Neural crest cell (in vitro differentiated cells): ENCODE measurements at places on chromosomes 16 and 17. TPM values are rescaled to one million over a fixed set of nuclear protein-coding genes. Genes with fewer than 3 reads are reported as not detected.
A peak's percentile ranks its signal among the peaks of the same experiment; 100 is the strongest.

ABAT gene
- total RNA-seq = 35.2 and 36.5 TPM in 2 replicates

GAST gene
- not detected in 2 replicates for total RNA-seq

TPSD1 gene
- not detected in 2 replicates for total RNA-seq

CSH1 gene
- not detected in 2 replicates for total RNA-seq

DBNDD1 gene
- 4.9 and 5.6 TPM in 2 replicates for total RNA-seq

RILP gene
- 1.2 and 1.8 TPM in 2 replicates for total RNA-seq

NLRC3 gene
- total RNA-seq = 0.18 TPM in 1 of 2 replicates, not detected in the other

AIPL1 gene
- total RNA-seq = not detected in 2 replicates

AATK gene
- total RNA-seq = 6.0 and 6.7 TPM in 2 replicates

HAS3 gene
- total RNA-seq = 2.9 and 4.2 TPM in 2 replicates

RND2 gene
- 15.3 and 17.8 TPM in 2 replicates for total RNA-seq

NME4 gene
- total RNA-seq = 233 and 254 TPM in 2 replicates

DNA sequence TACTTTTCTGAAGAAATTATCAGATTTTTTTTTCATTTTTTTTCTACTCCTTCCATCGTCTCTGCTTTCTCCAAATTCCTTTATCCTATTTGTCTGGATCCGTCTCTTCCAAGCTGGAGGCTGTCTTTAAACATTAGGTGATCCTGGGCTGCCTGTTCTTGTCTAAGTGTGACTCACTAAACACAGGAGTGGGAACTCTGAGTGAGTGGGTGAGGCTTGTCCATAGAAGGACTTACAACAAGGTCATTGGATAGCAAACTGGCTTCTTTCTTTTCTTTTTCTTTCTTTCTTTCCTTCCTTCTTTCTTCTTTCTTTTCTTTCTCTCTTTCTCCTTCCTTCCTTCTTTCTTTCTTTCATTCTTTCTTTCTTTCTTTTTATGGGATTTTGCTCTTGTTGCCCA is 18.2 kb downstream of the ALOX15 start:
- no peak for DNase-seq

- no peak for DNase-seq
These were observed 8.1 kb downstream of the ARHGAP23 start for GRCh38 chr17:38436386-38436785.

- DNase-seq = no peak
These were observed 309.7 kb upstream of the DYNLRB2 start for GRCh38 chr16:80231121-80231520.

DNA sequence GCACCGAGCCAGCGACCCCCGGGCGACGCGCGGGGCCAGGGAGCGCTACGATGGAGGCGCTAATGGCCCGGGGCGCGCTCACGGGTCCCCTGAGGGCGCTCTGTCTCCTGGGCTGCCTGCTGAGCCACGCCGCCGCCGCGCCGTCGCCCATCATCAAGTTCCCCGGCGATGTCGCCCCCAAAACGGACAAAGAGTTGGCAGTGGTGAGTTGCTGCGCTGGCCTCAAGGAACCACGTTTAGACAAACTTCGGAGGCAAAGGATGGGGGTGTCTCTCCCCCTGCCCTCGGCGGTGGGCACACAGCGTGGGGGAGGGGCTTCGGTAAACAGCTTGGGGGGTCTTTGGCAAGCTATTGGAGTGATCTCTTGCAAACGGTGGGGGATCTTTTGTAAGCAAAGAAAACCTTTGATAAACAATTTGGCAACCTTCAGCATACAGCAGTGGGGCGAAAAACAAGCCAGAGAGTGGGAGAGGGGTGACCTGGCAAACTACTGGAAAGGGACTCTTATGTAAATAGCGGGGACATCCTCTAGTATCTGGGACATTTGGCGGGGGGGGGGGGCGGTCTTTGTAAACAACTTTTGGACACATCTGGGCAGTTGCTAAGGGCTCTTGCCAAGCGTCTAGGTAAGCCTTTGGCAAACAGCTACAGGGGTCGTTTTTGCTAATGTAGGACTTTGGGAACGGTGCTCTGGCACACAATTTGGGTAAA is 587 bp downstream of the MMP2 start:
- peak; percentile 34 for DNase-seq

DNA sequence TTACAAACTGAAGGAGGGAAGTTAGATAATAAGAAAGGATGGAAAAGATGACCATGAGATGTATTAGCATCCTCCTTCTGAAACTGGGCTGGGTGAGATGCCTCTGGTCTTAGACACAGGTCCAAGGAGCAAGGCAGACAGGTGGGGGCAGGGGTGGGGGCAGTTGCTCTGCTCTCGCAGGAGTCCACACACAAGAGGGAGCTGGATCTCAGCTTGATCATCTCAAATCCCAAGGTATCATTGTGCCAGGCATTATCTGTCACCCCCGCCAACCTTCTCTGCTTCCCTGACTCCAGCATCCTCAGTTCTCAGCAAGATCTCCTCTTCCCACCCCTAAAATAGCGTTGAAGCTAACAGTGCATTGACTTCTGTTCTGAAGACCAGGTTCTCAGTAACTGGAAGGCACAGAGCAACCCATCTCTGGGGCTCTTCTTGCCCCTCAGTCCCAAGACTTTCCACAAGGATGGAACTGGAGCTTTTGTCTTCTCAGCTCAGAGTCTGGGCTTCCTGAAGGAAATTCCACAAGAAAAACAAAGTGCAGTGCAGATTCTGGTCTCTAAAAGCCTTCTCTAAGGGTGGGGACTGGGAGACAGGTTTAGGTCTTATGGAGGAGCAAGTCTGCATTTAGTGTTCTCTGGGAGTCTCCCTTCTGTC is 1.6 kb downstream of the FLOT2 start:
- no peak for DNase-seq

DNA sequence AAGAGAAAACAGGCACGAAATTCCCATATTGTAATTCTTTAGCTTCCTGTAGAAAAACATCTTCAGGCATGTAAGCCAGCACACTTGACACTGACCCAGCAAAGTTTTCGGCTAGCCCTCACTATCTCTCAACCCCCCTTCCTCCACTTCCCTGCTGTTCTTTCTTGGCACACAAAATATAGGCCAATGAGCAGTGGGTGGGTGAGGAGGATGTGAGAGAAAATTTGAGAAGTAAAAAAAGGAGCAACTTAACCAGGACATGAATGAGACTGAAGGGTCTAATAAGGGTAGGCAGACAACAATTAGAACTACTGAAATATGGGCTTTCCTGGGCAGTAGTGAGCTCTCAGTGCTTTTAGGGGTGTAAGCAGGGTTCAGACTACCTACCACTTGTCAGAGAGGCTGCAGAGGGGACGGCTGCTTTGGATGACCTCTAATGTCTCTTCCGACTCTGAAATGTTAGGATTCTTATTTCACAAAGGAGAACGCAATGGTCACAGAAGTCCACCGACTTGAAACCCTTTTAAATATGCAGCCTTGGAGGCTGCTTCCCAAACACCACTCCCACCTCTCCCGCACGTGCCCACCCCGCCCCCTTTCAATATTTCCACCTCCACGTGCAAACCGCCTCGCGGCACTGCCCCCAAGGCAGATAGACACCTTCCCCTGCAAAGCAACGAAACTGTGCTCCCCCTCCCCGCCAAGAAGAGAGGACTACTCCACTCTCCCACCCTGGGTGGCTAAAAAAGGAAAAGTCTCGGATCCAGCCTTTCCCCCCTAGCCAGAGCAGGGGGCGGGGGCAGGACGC is 889 bp downstream of the MBTD1 start:
- DNase-seq = no peak

GRCh38 chr17:59327981-59328290 is 3.5 kb upstream of the YPEL2 start:
- no peak for DNase-seq

DNA sequence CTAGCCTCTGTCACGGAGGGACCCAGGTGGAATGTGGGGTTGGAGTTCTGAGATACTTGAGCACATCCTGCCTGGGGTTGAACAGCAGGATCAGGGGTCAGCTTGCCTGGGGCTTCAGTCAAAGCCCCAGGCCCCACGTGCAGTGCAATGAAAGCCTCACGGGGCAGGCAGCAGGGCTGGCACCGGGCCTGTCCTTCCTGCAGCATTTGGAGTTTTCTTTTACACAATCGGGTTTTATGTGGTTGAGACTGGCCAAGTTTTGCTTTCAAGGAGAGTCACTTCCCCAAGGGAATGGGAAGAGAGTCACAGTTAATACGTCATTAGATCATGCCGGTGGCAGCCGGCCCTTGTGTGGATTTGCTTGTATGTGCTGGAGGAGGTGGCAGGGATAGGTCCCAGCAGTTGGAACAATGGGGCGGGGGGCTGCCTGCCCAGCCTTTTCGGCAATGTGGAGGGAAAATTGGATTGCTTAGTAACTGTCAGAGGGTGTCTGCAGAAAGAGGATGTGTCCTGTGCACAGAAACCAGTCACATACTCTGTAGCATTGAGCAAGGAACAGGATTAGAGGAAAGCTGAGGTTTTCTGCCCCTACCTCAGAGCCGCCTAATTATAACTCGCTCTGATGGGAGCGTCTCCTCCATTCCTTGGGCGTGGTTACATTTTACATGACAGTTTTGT is 4.5 kb downstream of the RMI2 start:
- no peak for DNase-seq

- DNase-seq = no peak
These were observed 40.1 kb upstream of the JPH3 start for GRCh38 chr16:87562201-87562600.

DNA sequence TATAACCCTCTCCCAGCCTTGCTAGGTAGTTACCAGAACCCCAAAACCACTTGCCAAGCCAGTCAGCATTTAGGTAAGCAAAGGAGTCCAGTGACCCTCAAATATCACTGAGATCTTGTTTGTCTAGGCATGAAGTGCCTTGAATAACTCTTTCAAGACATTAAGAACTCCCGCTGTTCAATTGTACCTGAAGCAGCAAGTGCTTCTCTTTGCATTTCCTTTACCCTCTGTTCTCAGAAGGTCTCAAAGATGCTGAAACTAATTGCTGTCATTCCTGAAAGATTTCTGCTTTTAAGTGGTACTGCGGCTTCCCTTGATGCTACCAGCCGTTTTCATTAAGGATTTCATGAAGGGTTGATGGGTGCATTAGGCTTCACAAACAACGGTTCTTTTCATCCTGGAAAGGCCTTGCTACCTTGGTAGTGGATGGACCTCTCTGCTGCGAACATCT is 142.7 kb downstream of the PITPNC1 start:
- DNase-seq = no peak

DNA sequence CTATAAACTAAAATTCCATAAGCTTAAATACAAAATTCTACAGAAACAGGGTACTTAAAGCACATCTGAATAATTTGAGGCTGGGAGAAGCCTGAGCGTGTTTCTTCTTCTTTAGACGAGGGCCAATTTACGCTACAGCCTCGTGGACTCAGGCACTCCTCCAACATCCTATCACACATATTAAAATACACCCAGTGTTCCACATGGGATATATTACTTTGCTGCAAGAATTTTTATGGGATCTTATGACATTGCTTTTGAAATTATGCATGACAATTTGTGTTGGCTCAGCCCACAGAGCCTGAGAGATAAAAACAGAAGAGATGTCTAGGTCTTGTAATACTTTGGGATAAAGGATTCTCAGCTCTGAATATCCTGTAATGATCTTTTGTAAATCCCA is 3.5 kb upstream of the TANGO6 start:
- DNase-seq = no peak

- DNase-seq = peak; percentile 23
These were observed 17.0 kb downstream of the DUSP14 start for GRCh38 chr17:37506678-37507077.

DNA sequence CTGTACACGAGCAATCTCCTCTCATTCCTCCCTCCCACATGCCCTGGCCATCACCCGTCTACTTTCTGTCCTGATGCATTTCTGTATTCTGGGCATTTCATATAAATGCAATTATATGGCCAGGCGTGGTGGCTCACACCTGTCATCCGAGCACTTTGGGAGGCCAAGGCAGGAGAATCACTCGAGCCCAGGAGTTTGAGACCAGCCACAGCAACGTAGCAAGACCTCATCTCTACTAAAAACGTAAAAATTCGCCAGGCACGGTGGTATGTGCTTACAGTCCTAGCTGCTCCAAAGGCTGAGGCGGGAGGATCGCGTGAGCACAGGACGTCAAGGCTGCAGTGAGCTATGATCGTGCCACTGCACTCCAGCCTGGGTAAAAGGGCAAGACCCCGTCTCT is 4.8 kb downstream of the MEAK7 start:
- DNase-seq = no peak

- no peak for DNase-seq
These were observed 23.4 kb downstream of the NME2 start for GRCh38 chr17:51189628-51190027.

DNA sequence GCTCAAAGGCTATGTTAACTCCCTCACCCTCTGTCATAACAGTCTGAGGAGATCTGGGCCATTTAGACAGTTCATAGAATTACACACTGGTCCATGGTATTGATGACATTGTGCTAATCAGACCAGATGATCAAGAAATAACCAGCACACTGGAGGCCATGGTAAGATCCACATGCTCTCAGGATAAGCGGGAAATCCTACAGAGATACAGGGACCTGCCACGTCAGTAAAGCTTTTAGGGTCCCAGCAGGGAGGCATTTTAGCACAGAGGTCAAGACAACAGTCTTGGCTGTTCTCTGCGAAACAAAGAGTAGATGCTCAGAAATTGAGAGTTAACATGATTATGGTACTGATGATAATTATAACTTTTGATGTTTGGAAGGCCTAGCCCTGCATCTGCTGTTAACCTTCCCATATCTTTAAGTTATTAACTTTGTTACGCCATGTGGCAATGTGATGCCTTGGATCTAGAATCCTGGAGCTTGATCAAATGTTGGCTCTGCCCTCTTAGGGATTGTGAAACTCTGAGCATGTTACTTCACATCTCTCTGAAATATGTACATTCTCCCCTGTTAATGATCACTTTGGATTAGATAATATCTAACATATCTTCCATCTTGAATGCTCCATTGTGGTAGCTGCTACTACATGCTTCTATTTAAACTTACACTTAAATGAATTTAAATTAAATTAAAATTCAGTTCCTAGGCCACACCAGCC is 172.0 kb upstream of the SOX9 start:
- DNase-seq = no peak

DNA sequence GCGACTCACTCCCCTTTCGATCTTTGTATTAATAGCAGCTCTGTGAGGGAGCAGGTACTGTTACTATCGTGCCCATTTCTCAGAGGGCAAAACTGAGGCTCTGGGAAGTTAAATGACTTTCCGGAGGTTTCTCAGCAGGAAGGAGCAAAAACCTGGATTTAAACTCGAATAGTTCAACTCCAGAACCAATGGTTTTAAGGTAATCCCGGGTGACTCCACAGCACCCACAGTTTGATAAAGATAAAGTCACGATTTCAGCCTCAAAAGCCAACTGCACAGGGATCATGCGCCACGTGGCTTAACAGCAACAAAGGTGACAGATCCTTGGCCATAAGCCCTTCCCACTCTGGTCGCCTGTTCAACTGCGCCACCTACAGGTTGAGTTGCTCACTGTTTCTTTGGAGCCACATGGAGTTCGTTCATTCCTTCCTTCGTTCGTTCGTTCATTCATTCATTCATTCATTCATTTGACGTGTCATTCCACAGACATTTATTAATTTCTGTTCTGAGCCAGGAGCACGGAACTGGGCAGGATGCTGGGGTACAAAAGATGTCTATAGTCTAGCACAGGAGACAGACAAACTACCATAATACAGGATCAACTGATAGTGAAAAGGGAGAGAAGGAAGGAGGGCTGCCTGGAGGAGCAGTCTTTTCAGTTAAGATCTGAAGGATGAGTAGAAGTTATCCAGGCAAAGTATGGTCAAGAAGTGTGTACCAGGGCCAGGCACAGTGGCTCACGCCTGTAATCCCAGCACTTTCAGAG is 134.8 kb downstream of the HS3ST2 start:
- DNase-seq = peak; percentile 63

GRCh38 chr16:67249178-67250044 is 632 bp downstream of the SLC9A5 start:
- DNase-seq = no peak

- DNase-seq = peak; percentile 77
These were observed 18.5 kb upstream of the NAGLU start for GRCh38 chr17:42517516-42517915.
